ENCODE measurements at places on chromosomes 2 and 18.

DNA sequence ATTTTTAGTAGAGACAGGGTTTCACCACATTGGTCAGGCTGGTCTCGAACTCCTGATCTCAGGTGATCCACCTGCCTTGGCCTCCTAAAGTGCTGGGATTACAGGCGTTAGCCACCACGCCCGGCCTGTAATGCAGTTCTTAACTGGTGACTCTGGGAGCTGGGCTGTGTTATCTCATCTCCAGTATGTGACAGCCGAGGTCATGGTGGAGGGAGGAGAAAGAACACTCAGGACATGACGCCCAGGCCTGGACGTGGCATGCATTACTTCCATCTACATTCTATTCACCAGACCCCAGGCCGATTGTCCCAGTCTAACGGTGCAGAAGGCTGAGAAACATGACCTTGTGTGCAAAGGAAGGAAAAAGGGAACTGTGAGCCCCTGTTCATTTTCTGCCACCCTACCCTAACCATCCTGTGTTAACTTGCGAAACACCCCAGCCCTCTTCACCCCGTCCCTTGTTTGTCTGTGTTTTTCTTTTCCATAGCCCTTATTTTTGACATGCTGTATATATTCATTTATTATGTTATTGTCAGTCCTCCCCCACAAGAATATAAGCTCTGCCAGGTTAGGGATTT is 88.1 kb upstream of the ASAP2 start:
- DNase-seq = no peak

DNA sequence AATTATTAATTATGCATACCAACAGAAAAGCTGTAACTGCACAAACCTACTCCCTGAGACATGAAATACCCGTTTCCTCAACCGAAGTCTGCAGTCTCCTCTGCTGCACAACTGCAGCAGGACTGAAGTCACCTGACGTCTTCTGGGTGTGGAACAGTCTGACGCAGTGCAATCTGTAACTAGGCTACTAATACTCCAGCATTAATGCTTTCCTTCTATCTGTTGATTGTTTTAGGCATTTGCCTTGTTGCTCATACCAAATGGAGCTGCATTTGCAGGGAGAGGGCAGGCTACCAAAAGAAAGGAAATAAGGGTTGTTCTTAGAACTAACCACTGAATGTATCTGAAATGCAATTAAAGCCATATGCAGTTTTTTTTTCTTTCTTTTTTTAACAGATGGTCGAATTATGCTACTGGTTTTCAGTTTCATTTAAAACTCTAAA is 40.1 kb downstream of the RTN4 start:
- DNase-seq = no peak

DNA sequence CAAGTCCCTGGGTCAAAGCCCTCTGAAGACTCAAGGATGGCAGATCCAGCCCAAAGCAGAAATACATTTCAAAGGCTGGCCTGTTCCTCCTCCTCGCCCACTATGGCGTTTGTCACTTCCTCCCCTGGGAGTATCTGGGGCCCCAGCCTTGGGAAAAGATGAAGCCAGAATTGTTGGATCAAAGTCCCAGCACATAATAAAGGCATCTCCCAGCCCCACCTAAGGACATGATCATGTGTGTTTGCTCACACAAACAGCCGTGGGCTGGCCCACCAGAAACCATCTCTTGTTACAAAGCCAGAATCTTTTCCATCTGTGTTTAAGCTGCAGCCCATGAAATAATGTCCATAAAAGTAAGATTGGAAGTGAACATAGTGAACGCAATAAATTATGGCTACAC is 50.1 kb upstream of the HAAO start:
- no peak for DNase-seq

DNA sequence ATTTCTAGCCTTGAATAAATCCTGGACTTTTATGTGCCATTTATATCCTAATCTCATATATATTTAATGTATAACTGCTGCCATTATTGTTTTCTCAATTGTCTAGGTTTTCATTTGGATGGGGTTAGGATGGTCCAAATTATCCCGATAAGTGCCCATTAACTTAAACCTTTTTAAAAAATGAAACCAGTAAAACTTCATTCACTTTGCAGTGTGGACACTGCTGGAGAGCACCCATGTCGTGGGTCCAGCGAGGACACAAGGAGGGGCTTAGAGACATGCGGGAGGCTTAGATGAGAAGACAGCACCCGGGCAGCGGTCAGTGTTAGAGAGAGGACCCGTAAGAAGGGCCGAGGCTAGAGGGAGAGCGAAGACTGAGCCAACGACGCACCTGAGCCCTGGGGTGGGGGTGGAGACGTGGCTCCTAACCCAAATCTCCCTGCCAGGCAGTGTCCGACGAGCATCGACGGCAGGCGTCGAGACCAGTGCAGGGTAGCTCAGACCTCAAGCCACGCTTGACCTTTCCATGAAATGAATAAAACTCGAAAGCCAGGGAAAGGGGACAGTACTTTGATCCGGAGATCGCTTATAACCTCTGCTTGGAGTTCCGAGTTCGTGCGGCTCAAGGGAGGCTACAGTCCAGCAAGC is 9.0 kb upstream of the EN1 start:
- DNase-seq = no peak

DNA sequence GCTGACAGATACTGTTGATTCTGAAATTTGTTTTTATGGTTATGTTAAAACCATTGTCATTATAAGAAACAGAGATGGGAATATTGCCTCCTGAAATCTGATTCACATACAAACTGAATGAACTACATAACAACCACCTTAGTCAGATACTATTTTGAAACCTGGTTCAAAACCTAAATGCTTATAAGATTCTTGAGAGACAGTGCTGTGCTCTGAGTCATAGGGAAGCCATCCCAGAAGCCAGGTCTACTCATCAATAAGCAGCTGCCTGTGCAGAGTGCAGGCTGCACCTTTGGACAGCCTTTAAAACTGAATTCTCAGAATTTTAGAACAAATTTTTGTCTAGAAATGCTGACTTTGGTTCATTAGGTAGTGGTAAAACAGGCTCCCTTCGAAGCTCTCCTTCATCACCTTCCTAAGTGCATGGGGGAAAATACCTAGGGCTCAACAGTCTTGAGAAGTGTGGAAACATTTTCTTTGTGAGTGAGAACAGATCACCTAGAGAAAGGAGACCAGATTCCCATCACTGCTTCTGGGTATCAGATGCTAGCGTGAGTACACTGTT is at the start of gene SERPINB7:
SERPINB7 (plus strand) TSS at position 253 of the 565 bp plus-strand sequence. CDS start 6,955 bp downstream, outside the sequence.
- no peak for DNase-seq

DNA sequence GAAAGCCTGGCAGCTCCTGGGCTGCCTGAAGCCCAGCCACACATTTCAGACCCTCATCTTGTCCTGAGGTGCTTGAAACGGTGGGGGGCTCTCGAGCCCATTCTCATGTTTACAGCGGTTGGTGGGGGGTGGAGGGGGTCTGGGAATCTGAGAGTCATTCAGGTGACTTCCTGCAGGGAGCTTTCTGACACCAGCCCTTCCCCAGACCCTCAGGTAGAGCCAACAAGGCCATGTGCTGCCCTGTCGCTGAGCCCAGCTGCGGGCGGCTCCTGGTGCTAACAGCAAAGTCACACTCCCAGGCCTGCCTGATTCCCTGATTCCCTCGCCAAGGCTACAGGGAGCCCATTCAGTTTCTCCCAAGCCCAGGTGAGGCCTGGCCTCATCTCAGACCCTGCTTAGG is 324.9 kb upstream of the MEX3C start:
- no peak for DNase-seq

GRCh38 chr2:26558271-26559043 is 80.5 kb upstream of the OTOF start:
- DNase-seq = no peak

- no peak for DNase-seq
Measured at GRCh38 chr2:239309398-239310245, 91.2 kb downstream of the HDAC4 start.

DNA sequence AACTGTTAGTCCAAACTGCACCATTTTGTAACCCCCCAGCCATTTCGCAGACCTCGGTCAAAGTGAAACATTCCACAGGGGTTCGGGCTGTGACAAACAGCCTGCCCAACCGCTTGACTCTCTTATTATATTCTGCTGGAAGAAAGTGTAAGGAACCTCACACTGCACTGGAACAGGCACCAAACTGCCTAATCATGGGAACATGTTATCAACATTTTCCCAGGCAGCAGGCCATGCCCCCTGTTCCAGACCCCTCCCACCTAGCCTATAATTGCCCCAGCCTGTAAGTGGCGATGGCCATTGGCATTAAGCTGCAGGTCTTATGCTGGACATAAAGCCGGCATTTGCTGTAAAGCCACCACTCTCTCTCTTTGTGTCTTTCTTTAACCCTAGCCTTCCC is 16.9 kb downstream of the LYG2 start:
- no peak for DNase-seq

DNA sequence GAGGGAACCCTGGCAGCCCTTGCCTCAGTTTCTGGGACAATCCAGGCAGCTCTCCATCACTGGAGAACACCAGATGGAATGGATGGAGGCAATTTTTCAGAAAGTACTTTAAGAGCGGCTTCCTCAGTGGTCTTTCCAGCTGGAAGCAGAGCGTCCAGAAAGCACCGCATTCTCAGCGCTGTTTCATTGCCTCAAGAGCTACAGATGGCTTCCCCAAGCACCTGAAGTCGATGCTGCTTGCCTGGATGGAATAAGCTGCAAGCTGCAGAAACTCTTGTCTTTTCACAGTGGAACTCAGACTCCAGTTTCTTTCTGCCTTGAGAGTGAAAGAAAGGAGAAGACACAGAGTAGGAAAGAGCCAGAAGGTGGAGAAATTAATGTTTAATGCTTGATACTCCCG is 766.9 kb downstream of the TDRD15 start:
- no peak for DNase-seq
